ENCODE measurements at places on chromosomes 7 and 10.

GRCh38 chr10:3655528-3655927, 129.5 kb downstream of the KLF6 start:
- DNase-seq = no peak

- peak; percentile 67 for DNase-seq
Observed at GRCh38 chr7:2757361-2757903, 69.4 kb downstream of the AMZ1 start.

- DNase-seq = no peak
Observed at GRCh38 chr10:78442836-78443550, 409.3 kb downstream of the RPS24 start.

- no peak for DNase-seq
Observed at GRCh38 chr10:131082201-131082850, 229.2 kb downstream of the TCERG1L start.

DNA sequence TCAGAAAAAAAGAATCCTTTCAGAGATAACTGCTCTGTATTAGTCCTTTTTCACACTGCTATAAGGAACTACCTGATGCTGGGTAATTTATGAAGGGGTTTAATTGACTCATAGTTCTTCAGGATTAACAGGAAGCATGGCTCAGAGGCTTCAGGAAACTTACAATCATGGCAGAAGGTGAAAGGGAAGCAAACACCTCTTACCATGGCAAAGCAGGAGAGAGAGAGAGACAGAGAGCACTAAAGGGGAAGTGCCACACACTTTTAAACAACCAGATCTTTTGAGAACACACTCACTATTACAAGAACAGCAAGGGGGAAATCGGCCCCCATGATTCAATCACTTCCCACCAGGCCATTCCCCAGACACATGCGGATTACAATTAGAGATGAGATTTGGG, 114.2 kb downstream of the TES start:
- DNase-seq = no peak

- no peak for DNase-seq
Observed at GRCh38 chr7:3265388-3265787, 35.7 kb upstream of the SDK1 start.

DNA sequence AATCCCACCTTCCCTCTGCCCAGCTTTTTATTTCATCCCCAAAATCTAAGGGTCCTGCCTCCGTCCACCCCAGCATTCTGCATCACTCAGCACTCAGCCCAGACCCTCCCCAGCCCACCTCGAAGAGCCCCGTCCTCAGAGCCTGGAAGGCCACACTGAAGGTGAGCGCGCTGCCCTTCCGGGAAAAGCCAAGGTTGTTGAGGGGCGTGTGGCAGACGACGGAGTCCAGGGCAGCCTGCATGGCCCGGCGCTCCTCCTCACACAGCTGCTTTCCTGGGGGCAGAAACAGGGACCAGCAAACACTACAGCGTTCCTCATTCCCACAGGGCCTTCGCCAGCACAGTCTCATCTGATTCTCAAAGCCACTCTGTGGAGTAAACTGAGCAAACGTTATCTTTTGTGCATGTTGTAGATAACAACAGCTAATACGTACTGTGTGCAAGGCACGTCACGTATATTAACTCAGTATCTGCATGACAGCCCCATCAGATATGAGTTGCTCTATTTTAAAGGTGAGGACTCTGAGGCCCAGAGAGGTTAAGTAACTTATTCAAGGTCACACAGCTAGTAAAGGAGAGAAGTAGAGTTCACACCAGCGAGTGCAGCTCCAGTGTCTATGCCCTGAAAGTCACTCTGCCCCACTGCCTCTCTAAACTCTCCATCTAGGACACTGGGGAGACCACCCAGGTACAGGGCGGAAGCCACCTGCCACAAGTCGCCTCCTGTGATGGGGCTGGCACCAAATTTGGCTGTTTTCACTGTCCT, 2.8 kb downstream of the TRAPPC14 start:
- no peak for DNase-seq

GRCh38 chr7:74405899-74406512, 47.7 kb upstream of the GTF2IRD1 start:
- DNase-seq = no peak

GRCh38 chr7:27992097-27992496, 188.5 kb downstream of the JAZF1 start:
- DNase-seq = no peak

GRCh38 chr7:55309040-55309991, 55.8 kb upstream of the LANCL2 start:
- no peak for DNase-seq

GRCh38 chr7:99679400-99680191, at the start of gene CYP3A5:
TSS of gene CYP3A5 (minus strand) at chr7:99679996. CDS start at chr7:99679896, 100 bp downstream.
- no peak for DNase-seq
